Glutamatergic neuron (in vitro differentiated cells): ENCODE measurements at places on chromosomes 4 and X. TPM values are rescaled to one million over a fixed set of nuclear protein-coding genes. Genes with fewer than 3 reads are reported as not detected.

- H3K36me3 ChIP-seq: no peaks in the 10 kb centered on the region
- DNase-seq: no peak
- H3K27me3 ChIP-seq: peaks cover 1% of the 10 kb centered on the region
- H3K27ac ChIP-seq: no peak overlapping the region
- peaks cover 34% of the 10 kb centered on the region for H3K4me1 ChIP-seq
Measured at GRCh38 chr4:76563454-76564122, 128.6 kb downstream of the SHROOM3 start.

DNA sequence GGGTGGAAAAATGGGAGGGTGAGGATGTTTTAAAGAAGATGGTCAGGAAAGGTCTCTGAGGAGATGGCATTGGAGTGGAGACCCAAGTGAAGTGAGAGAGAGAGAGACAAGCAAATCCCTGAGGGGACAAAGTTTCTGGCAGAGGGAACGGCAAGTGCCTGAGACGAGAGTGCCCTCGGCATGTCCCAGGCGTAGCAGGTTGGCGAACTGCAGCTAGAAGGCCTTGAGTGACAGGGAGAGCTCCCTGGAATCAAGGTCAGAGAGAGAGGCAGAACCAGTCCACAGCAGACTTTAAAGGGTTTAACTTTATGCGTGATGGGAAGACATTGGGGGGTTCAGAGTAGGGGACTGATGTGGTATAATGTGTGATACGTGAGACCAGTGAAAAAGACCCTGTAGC lies 150.2 kb upstream of the HAND2 start:
- no peaks in the 10 kb centered on the region for H3K4me1 ChIP-seq
- H3K36me3 ChIP-seq: no peaks in the 10 kb centered on the region
- H3K4me3 ChIP-seq: no peak overlapping the region

GRCh38 chr4:37138019-37138653 lies 106.4 kb upstream of the NWD2 start:
- H3K27ac ChIP-seq: peak overlapping the region; percentile 5
- H3K4me1 ChIP-seq: peaks cover 5% of the 10 kb centered on the region
- no peak overlapping the region for H3K4me3 ChIP-seq
- H3K36me3 ChIP-seq: no peaks in the 10 kb centered on the region

DNA sequence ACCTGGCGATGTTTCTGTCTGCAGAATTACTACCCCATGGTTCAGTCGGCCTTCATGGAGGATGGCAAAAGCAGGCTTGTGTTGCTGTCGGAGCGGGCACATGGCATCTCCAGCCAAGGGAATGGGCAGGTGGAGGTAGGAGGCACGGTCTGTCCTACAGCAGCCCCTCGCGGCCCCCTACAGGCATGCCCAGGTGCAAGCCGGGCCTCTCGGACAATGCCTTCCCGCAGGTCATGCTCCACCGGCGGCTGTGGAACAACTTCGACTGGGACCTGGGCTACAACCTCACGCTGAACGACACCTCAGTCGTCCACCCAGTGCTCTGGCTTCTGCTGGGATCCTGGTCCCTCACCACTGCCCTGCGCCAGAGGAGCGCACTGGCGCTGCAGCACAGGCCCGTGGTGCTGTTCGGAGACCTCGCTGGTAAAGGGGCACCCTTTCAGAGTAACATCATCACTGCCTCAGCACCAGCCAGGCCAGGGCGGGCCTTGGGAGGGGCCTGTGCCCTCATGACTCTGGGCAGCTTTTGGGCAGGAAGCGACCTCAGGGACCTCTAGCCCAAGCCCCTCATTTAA lies 29.5 kb upstream of the MRFAP1 start:
- no peak overlapping the region for H3K27ac ChIP-seq
- DNase-seq: no peak
- peaks cover 20% of the 10 kb centered on the region for H3K36me3 ChIP-seq
- no peaks in the 10 kb centered on the region for H3K4me1 ChIP-seq
- no peak overlapping the region for H3K4me3 ChIP-seq
- peaks cover 11% of the 10 kb centered on the region for H3K27me3 ChIP-seq

DNA sequence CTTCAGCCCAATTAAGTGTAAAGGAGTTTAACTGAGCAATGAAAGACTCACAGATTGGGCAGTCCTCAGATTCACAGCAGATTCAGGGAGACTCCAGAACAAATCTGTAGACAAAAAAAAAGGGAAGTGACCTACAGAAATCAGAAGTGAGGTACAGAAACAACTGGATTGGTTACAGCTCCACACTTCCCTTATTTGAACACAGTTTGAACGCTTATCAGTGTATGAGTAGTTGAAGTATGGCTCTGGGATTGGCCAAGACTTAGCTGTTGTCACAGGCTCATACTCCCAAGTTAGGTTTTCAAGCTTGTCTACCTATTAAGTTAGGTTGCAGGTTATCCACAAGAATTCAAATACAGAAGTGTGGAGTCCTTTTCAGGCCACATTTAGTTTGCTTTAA lies 112.4 kb upstream of the ELOVL6 start:
- no peaks in the 10 kb centered on the region for H3K36me3 ChIP-seq
- peaks cover 4% of the 10 kb centered on the region for H3K27me3 ChIP-seq
- H3K4me3 ChIP-seq: no peak overlapping the region
- DNase-seq: no peak

GRCh38 chr4:8699479-8700145 lies 107.0 kb downstream of the CPZ start:
- no peak overlapping the region for H3K27ac ChIP-seq
- H3K4me1 ChIP-seq: peaks cover 14% of the 10 kb centered on the region
- peaks cover 5% of the 10 kb centered on the region for H3K36me3 ChIP-seq
- H3K27me3 ChIP-seq: peaks cover 15% of the 10 kb centered on the region

GRCh38 chr4:62359441-62360155 lies 1159.5 kb downstream of the ADGRL3 start:
- H3K4me1 ChIP-seq: peaks cover 2% of the 10 kb centered on the region
- no peaks in the 10 kb centered on the region for H3K27me3 ChIP-seq
- no peak overlapping the region for H3K27ac ChIP-seq
- no peak overlapping the region for H3K4me3 ChIP-seq
- no peaks in the 10 kb centered on the region for H3K36me3 ChIP-seq

Gene ENPEP
- total RNA-seq: 2.4 TPM

DNA sequence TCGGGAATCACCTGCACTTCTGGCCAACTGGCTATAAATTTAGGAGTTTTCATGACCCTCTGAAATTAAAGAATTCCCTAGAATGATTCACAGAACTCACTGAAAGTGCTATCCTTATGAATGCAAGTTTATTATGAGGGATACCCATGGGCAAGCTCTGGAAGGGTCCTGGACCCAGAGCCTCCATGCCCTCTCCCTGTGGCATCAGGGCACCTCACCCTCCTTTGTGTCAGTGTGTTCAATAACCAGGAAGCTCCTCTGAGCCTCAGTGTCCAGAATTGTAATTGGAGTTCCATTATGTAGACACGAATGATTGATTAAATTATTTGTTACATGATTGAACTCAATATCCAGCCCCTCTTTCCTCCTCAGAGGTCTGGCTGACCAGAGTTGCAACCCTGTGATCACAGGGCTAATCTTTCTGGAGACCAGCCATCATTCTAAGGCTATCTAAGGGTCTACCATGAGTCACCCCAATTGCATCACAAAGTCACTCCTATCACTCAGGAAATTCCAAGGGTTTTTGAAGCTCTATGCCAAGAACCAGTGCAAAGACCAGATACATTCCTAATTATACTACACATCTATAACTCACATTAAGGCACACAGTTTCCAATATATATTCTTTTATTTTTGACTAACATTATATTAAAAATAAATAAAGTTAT lies 8.9 kb downstream of the ANXA3 start:
- no peaks in the 10 kb centered on the region for H3K36me3 ChIP-seq
- no peak overlapping the region for H3K27ac ChIP-seq
- peaks cover 9% of the 10 kb centered on the region for H3K4me1 ChIP-seq
- DNase-seq: no peak
